ENCODE measurements at places on chromosomes 16 and 17.

DNA sequence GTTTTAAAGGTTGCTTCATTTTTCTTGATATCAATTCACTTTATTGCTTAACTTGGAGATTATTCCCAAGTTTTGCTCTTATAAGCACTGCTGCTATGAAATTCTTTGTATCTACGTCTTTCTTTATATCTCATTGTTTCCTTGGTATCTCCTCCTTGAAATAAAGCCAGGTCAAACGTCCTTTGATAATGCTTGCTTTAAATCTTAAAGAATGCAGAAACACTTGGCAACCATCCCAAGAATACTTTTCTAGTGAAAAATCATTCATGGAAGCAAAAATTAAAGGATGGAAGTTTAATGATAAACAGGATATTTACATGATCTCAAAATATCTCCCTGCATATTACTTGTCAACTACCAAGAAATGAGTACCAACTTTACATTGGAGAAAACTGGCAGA lies 175.2 kb downstream of the CPPED1 start:
- H3K36me3 ChIP-seq: no peaks in the 10 kb centered on the region
- no peak overlapping the region for H3K27ac ChIP-seq
- H3K4me1 ChIP-seq: no peaks in the 10 kb centered on the region
- no peak for DNase-seq

GRCh38 chr17:35094902-35095301 lies 24.8 kb downstream of the RAD51D start:
- H3K27me3 ChIP-seq: no peaks in the 10 kb centered on the region
- H3K4me1 ChIP-seq: no peaks in the 10 kb centered on the region
- H3K36me3 ChIP-seq: no peaks in the 10 kb centered on the region
- no peak overlapping the region for H3K27ac ChIP-seq
- DNase-seq: no peak
- H3K4me3 ChIP-seq: no peak overlapping the region

DNA sequence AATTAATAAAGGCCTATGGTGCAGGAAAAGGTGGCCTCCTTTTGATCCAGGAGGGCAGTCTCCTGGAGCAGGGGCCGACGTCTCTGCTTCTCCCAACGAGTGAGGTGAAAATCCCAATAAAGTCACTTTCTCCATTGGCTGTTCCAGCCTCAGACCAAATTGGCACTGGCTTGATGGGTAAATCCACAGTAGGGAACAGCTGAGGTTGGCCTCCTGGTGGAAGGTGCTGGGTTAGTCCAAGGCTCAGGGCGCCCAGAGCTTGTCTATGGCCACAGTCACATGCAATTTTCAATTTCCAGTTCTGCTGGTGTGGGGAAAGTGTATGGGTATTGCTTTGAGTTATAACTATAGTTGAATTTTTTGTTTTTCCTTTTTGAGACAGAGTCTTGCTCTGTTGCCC lies 79.0 kb downstream of the NETO2 start:
- H3K27ac ChIP-seq: no peak overlapping the region
- H3K27me3 ChIP-seq: peaks cover 5% of the 10 kb centered on the region
- H3K4me1 ChIP-seq: peaks cover 5% of the 10 kb centered on the region
- no peak overlapping the region for H3K4me3 ChIP-seq
- H3K36me3 ChIP-seq: no peaks in the 10 kb centered on the region
- DNase-seq: no peak

GRCh38 chr17:75288770-75289114 lies 491 bp downstream of the SLC25A19 start:
- no peaks in the 10 kb centered on the region for H3K27me3 ChIP-seq
- peak overlapping the region; percentile 100 for H3K27ac ChIP-seq
- H3K36me3 ChIP-seq: peaks cover 3% of the 10 kb centered on the region

DNA sequence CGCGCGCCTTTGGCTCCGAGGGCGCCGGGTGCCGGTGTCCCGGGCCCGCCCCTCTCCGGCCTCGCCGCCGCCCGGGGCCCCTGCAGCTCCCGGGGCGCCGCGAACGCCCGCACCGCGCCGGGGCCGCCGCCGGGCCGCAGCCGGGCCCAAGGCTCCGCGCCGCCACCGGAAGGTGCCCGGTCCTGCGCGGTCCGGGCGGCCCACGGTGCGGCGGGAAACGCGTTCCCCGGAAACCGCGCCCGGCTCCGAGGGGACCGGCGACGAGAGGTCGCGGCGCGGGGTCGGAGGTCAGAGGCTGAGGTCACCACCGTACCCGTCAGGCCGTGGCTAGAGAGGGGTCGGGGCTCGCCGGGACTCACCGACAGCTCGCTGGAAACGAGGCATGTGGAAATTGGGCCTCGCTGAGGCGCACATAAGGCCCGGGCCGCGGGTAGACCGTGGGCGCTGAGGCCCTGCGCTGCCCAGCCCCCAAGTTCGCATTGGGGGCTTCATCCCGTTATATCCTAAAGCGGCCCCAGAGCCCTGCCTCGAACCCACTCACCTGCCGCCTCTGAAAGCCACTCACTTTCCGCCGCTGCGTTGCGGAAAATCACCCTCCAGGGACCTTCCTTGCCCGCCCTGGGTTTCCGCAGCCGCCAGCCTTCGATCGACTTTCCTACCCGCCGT lies at the start of gene DUS1L:
Gene DUS1L (minus strand): TSS at position 167 of the 666 bp plus-strand sequence. CDS start 745 bp downstream, outside the sequence.
- H3K27ac ChIP-seq: peak within 1 kb of the TSS; percentile 97
- DNase-seq: peak; percentile 69
- peaks cover 29% of the 10 kb centered on the region for H3K4me1 ChIP-seq
- no peaks in the 10 kb centered on the region for H3K27me3 ChIP-seq
- no peaks in the 10 kb centered on the region for H3K36me3 ChIP-seq
- peak within 1 kb of the TSS; percentile 85 for H3K4me3 ChIP-seq

GRCh38 chr17:32588982-32589381 lies 102.2 kb downstream of the CDK5R1 start:
- H3K4me1 ChIP-seq: no peaks in the 10 kb centered on the region
- H3K27me3 ChIP-seq: no peaks in the 10 kb centered on the region
- H3K4me3 ChIP-seq: no peak overlapping the region
- H3K36me3 ChIP-seq: no peaks in the 10 kb centered on the region
- no peak for DNase-seq

DNA sequence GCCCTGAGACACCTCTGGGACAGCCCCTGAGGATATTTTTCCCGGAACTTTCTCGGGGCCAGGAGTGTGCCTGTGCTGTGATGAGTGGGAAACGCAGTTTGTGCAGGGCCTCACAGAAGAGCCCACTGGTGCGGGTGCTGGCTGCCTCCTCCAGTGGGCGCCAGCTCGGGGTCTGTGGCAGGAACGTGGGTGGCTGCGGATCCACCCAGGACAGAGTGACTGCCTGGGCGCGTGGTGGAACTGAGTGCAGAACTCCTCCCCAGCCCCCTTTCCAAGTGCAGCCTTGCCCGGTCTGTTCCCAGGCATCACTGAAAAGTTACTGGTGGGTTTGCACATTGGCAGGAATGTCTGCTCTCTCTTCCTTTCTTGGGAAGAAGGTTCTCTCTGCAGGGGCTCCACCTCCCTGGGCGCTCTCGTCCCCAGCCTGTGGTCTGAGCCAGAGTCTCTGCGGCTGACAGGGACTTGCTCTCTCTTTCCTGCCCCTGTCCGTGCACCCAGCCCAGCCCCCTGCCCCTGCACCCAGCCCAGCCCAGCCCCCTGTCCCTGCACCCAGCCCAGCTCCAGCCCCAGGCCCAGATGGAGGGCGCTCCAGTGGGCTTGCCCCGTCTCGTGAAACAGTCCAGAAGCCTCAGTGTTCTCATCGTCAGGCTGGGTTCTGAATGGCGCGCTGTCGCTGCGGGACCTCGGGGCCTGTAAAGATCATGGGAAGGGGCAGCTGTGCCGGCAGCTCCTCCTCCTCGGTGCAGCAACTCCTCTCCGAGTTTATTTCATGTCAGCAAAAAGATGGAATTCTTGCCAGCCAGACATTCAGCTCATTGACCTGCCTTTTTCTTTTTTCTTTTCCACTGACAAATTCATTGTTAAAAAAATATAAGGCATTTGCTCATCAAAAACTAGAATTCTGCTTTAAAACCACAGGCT lies 117.5 kb downstream of the BANP start:
- no peaks in the 10 kb centered on the region for H3K27me3 ChIP-seq
- H3K4me1 ChIP-seq: no peaks in the 10 kb centered on the region
- peak; percentile 60 for DNase-seq

DNA sequence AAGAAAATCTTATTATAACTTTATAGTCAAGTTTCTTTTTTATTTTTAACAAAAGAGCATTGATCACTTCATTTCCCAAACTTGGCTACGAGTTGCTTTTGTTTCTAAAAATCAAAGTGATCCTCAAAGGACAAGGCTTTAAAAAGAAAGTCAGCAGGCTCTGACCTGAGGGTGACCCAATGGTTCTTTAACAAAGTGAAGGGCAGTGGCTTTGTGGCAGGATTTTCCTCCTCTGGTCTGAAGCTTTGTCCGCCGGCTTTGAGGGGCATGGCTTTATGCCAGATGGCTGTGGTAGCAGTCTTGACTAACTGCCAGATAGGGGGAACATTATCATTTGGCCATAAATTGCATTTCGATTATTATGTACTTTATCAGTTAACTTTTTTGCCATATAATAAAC lies 28.5 kb downstream of the IQCK start:
- no peaks in the 10 kb centered on the region for H3K27me3 ChIP-seq
- no peaks in the 10 kb centered on the region for H3K4me1 ChIP-seq
- DNase-seq: no peak
- no peaks in the 10 kb centered on the region for H3K36me3 ChIP-seq
- H3K4me3 ChIP-seq: no peak overlapping the region
- no peak overlapping the region for H3K27ac ChIP-seq

- no peak overlapping the region for H3K4me3 ChIP-seq
- peaks cover 5% of the 10 kb centered on the region for H3K36me3 ChIP-seq
- no peak for DNase-seq
- H3K27ac ChIP-seq: no peak overlapping the region
- no peaks in the 10 kb centered on the region for H3K27me3 ChIP-seq
- H3K4me1 ChIP-seq: no peaks in the 10 kb centered on the region
Observed at GRCh38 chr16:50011707-50012106, 13.3 kb upstream of the CNEP1R1 start.

GRCh38 chr16:8867216-8867931 lies 1.4 kb downstream of the CARHSP1 start:
- peak overlapping the region; percentile 92 for H3K4me3 ChIP-seq
- H3K27me3 ChIP-seq: no peaks in the 10 kb centered on the region
- peak overlapping the region; percentile 92 for H3K27ac ChIP-seq
- no peaks in the 10 kb centered on the region for H3K36me3 ChIP-seq
- H3K4me1 ChIP-seq: peaks cover 63% of the 10 kb centered on the region
- DNase-seq: no peak

DNA sequence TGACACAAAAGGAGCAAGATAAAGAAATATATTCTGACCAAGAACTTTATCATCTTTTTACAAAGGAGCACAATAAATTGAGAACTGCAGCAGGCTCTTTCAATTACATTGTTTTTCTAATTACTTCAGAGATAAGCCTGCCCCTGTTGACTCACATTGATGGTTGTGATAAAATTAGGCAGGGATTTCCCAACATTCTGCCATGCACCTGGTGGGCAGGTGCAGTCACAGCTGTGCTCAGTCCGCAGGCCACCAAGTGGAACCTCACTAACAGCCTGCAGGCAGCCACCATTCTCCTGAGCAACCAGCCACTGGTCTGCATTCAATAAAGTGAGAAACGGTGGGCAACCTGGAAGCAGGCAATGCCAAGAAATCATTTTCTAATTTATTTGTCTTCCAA lies 5.1 kb downstream of the FANCA start:
- H3K36me3 ChIP-seq: no peaks in the 10 kb centered on the region
- H3K4me3 ChIP-seq: no peak overlapping the region
- H3K27ac ChIP-seq: no peak overlapping the region
- peaks cover 2% of the 10 kb centered on the region for H3K4me1 ChIP-seq
- H3K27me3 ChIP-seq: peaks cover 2% of the 10 kb centered on the region
- DNase-seq: no peak

GRCh38 chr17:21375162-21375560 lies 996 bp upstream of the KCNJ12 start:
- no peak overlapping the region for H3K27ac ChIP-seq
- H3K27me3 ChIP-seq: peaks cover 48% of the 10 kb centered on the region
- no peaks in the 10 kb centered on the region for H3K36me3 ChIP-seq
- no peak overlapping the region for H3K4me3 ChIP-seq

GRCh38 chr16:57785385-57785784 lies 16.9 kb downstream of the KIFC3 start:
- no peak overlapping the region for H3K27ac ChIP-seq
- no peaks in the 10 kb centered on the region for H3K4me1 ChIP-seq
- no peak for DNase-seq
- no peaks in the 10 kb centered on the region for H3K36me3 ChIP-seq
- no peak overlapping the region for H3K4me3 ChIP-seq

GRCh38 chr16:78034530-78034929 lies 12.2 kb downstream of the CLEC3A start:
- H3K27ac ChIP-seq: no peak overlapping the region
- no peak for DNase-seq
- H3K4me3 ChIP-seq: no peak overlapping the region
- H3K36me3 ChIP-seq: no peaks in the 10 kb centered on the region
- H3K27me3 ChIP-seq: peaks cover 9% of the 10 kb centered on the region

DNA sequence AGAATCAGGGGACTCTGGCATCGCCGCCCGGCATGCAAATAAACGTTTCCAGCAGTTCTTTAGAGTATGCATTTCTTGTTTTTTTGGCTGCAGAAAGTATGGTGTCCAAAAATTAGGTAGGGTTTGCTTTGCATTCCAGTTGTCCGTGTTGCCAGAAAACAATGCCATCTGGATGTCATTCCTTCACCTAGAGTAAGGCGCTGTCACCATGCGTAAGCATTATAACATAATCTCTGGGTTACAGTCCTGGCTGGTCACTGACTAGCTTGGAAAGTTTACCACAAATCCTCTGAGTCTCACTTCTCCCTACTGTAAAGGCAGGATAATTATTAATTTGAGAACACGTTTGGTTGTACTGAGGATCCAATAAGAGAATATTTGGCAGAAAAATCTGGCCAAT lies 457.7 kb downstream of the XYLT1 start:
- peak overlapping the region; percentile 98 for H3K27ac ChIP-seq
- no peak for DNase-seq
- no peaks in the 10 kb centered on the region for H3K36me3 ChIP-seq
- H3K4me1 ChIP-seq: peaks cover 25% of the 10 kb centered on the region
- H3K27me3 ChIP-seq: no peaks in the 10 kb centered on the region
- peak overlapping the region; percentile 77 for H3K4me3 ChIP-seq

DNA sequence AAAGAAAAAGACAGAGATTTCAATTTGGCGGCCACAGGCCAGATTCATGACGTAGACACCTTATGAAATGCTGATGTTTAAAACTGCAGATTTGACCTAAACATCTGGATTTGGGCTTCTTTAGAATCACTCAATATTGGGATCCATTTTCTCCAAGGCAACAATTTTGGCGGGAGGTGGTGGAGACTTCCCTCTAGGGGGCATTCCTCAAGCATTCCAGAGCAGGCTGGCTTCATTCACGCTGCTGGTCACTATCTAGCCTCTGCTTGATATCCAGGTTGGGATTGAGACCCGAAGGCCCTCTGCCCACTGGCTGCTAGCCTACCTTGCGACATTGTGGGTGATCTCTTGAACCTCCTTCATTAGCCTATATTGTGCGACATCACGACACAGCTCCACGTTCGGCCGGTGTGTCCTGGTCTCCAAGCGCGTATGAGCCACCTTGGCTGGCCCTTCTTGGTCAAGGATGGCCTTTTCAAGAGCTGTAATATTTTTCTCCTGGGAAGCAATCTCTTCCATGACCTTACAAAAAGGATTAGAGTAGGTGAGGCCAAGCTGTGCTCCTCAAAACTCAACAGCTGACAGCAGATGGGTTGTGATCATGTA lies 24.5 kb downstream of the FBXO39 start:
- no peaks in the 10 kb centered on the region for H3K4me1 ChIP-seq
- no peak overlapping the region for H3K27ac ChIP-seq
- H3K36me3 ChIP-seq: no peaks in the 10 kb centered on the region
- H3K4me3 ChIP-seq: no peak overlapping the region

- H3K4me1 ChIP-seq: no peaks in the 10 kb centered on the region
- H3K27me3 ChIP-seq: no peaks in the 10 kb centered on the region
- H3K27ac ChIP-seq: no peak overlapping the region
- no peak for DNase-seq
- peaks cover 25% of the 10 kb centered on the region for H3K36me3 ChIP-seq
Observed at GRCh38 chr17:30524847-30525246, 47.6 kb downstream of the GOSR1 start.
